ENCODE measurements at places on chromosomes 2 and 18.
A peak's percentile ranks its signal among the peaks of the same experiment; 100 is the strongest.

- no peak for DNase-seq
These were observed 10.2 kb downstream of the NAGK start for GRCh38 chr2:71078624-71079023.

- no peak for DNase-seq
These were observed 115.6 kb downstream of the SEPTIN10 start for GRCh38 chr2:109497911-109498870.

- no peak for DNase-seq
These were observed 235.9 kb downstream of the EIPR1 start for GRCh38 chr2:3141696-3142095.

- DNase-seq = peak; percentile 65
These were observed 96.0 kb upstream of the TTC39C start for GRCh38 chr18:23918395-23919032.

DNA sequence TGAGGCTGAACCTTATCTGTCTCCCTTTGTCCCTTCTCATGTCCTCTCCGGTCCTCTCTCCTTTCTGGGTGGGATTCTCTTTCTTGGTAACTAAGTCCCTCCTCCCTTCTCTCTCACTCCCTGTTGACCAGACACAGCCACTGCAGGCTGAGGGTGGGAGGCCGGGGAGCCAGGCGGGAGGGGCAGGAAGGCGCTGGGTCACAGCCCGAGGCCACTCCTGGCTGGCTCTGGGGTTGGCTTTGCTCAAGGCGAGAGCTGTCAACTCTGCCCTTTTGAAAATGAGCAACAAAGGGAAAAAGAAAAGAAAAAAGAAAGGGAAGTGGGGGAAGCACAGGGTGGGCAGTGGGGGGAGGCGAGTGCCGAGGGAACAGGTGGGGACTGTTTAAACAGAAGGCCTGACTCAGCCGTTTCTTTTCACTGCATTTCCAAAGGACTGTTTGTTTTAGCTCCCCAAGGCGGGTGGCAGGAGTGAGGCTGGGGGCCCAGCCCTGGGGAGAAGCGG is 70.5 kb upstream of the IGFBP5 start:
- DNase-seq = no peak

- peak; percentile 39 for DNase-seq
These were observed 9.5 kb downstream of the USP40 start for GRCh38 chr2:233556881-233557736.

- no peak for DNase-seq
These were observed 259.0 kb upstream of the SIX3 start for GRCh38 chr2:44682459-44682858.

DNA sequence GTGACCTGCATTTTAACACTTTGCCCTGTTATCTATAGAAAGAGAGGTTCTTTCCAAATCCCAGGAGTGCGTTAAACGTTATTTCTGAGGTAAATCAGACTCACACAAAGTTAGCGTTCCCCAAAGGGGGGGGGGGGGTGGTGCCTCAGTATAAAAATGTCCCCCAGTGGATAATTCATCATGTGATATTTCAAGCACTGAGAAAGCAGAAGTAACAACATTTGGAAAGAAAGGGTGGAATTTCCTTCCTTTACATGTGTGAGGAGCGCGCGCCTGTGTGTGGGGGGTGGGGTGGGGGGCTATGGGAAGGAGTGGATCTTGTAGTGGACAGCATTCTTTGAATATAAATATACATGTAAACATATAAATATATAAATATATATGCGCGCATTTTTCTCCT is 630.9 kb downstream of the NYAP2 start:
- DNase-seq = no peak

GRCh38 chr2:24083567-24084385 is 858 bp downstream of the TP53I3 start:
- DNase-seq = peak; percentile 88

Data from Jurkat, Clone E6-1 (cell line).